ENCODE measurements at places on chromosomes 1 and 21.

GRCh38 chr1:200242110-200243041 lies 167.5 kb downstream of the ZNF281 start:
- no peak for DNase-seq

GRCh38 chr1:205545001-205545919 lies 40.8 kb downstream of the CDK18 start:
- no peak for DNase-seq

GRCh38 chr1:247113733-247114271 lies 9.6 kb upstream of the ZNF669 start:
- no peak for DNase-seq

GRCh38 chr21:33208534-33208933 lies 21.2 kb upstream of the IFNAR2 start:
- DNase-seq: no peak

- DNase-seq: no peak
Measured at GRCh38 chr1:38587766-38588165, 271.8 kb downstream of the RRAGC start.

DNA sequence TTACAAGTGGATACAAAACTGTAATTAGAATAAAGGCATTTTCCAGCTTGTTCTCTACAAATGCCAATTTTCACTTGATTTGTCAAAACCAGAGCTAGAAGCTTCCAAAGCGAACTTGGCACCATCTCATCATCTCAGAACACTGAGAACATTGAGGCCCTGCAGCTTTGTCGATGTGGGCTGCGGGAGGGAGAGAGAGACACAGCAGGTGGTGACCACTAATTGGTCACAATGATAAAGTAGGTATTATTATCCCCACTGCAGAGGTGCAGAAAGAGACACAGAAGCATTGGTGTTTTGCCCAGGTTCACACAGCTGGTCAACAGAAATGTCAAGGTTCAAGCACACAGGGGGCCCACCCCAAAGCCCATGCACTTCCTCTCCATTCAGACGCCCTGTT lies 72.2 kb upstream of the KRTAP19-8 start:
- no peak for DNase-seq

DNA sequence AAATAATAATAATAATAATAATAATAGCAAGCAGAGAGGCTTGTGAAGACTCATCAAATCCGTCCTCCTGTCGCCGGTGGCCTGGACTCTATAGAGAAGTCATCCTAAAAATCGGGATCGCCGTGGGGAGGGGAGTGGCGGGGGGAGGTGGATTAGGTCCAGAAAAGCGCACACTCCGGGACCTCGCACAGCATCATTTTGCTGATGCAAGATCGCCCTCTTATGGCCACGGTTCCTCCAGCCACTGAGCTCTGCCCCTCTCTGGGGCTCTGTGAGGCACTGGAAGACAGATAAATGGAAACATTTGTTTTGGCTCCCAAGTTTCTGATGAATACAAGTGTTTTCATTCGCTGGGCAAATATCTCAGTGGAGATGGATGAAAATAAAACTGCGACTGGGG lies 612.0 kb downstream of the MATN1 start:
- DNase-seq: no peak

DNA sequence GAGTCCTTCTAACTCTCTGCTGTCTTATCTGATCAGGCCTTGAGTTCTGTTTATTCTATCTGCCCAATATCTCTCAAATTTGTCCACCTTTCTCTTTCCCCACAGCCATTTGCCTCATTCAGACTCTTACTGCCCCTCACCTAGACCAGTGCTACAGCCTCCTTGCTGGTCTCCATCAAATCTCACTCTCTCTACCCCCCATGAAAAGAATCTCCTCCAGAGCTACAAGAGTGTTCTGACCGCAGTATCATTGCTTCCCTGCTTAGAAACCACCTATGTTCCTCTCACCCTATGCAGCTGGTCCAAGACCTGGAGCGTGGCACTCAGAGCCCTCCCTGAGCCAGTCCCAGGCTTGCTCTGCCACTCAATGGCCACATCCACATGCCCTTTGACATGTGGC lies 231.0 kb upstream of the JUN start:
- no peak for DNase-seq

- DNase-seq: no peak
Measured at GRCh38 chr1:162678439-162678838, 46.2 kb downstream of the DDR2 start.

DNA sequence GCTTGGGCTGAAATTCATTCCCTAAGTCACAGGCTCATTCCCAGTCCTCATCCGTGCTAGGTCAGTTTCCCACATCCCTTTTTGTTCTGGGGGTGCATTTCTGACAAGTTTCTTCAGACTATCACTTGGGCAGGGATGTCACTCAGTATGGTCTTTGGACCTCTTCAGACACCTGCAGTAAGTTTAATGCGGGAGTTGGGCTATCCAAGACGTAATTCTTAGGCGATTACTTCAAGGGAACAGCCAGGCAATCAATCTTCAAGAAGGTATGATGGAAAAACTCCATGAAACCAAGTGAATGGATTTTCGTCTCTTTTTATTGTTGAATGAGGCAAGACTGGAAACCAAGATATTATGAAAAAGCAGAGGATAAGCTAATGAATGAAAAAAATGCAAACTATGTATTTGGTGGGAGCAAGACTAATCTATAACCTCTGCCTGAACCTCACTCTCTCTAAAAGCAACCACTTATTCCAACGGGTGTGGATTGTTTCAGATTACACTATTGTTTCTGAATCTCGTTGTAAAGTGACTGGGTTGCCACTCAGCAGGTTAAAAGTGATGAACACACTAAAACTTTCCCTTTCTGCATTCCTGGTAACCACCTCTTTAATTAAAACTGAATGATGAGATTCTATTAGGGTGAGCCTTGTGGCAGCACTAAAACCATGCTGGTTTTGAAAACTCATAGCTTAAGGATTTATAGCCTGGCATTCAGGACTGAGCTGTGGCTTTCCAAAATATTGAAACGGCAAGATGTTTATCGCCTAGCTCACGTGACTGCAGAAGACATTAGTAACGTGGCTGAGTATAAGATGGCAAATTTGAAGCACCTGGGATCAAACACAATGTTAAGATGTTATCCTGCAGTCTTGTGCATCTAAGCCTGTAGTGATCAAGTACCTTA lies 1.1 kb downstream of the RASAL2 start:
- no peak for DNase-seq

- DNase-seq: no peak
Measured at GRCh38 chr1:36689992-36690391, 207.3 kb upstream of the CSF3R start.

- no peak for DNase-seq
Measured at GRCh38 chr1:21344750-21345443, 54.6 kb upstream of the ECE1 start.

GRCh38 chr1:39297551-39297950 lies 93.1 kb downstream of the MACF1 start:
- DNase-seq: no peak

DNA sequence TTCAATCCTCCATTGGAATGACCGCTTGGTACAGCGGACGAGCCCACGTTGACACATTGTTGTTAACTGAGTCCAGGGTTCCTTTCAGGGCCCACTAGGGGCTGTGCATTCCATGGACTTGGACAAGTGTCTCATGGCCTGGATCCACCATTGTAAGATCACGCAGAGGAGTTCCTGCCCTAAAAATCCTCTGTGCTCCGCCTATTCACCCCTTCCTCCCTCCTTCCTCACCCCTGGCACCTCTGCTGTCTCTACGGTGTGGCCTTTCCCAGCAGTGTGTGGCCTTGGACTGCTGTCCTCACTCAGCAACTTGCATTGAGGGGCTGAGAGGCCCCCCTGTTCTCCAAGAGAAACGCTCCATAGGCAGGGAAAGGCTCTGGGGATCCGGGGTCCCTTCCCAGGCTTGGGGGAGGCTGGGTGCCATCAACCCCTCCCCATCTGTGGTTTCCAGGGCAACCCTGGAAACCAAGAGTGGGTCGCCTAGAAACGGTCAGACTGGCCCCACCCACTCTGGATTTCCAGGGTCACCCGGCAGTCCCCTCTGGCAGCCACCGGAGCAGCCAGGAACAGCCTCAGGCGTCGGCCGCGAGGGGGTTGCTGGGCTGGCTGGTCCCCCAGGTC lies 50.9 kb downstream of the MEGF6 start:
- DNase-seq: no peak

- DNase-seq: no peak
Measured at GRCh38 chr1:246528933-246529731, 22.1 kb upstream of the SMYD3 start.
